ENCODE measurements at places on chromosomes 13 and 19. TPM values are rescaled to one million over a fixed set of nuclear protein-coding genes. Genes with fewer than 3 reads are reported as not detected.
A peak's percentile ranks its signal among the peaks of the same experiment; 100 is the strongest.

Gene IGFL3
- total RNA-seq: not detected

Gene ATP4B
- not detected for total RNA-seq

Gene LGI4
- 0.55 TPM for total RNA-seq

DNA sequence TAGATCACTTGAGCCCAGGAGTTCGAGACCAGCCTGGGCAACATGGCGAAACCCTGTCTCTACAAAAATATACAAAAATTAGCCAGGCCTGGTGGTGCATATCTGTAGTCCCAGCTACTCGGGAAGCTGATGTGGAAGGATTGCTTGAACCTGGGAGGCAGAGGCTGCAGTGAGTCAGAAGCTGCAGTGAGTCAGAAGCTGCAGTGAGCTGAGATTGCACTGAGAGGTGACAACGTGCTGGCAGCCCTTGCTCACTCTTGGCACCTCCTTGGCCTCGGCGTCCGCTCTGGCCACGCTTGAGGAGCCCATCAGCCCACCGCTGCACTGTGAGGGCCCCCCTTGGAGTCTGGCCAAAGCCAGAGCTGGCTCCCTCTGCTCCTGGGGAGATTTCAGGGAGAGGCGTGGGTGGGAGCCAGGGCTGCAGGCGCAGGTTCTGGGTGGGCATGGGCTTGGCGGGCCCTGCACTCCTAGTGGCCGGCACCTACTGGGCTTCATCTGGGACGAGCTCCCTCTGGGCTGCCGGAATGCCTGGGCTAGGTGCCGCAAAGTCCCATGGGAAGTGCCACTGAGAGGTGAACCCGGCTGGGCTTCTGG, 39.5 kb upstream of the RPL21 start:
- DNase-seq: no peak

DNA sequence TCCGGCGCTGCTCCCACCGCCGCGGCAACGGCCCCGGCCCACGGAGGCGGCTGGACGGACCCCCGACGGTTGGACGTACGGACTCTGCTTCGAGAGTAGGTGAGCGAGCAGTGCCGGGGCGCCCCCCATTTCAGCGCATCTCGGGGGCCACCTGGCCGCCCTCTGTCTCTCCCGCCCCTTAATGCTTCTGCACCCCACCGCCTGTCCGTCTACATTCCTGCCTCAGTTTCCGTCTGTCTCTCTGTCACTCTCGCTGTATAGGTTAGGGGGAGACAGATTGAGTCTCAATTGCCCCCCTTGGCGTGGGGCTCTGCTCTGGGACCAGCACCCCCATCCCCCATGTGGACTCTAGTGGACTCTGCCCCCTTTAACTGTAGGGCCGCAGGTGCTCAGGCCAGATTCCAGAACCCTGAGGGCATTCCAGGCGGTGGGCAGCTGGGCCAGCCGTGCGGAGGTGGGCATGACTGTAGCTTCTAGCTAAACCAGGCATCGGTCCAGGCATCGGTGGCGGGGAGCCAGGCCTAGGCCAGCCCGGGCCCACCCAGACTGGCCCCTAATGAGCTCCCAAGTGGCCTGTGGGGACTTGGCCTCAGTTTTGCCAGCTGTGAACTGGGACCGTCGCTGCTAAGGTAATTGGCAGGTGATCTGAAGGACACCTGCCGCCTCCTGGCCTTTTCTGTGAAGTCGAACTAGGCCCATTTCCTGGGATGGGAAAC, 373 bp downstream of the TNFAIP8L1 start:
- DNase-seq: no peak

DNA sequence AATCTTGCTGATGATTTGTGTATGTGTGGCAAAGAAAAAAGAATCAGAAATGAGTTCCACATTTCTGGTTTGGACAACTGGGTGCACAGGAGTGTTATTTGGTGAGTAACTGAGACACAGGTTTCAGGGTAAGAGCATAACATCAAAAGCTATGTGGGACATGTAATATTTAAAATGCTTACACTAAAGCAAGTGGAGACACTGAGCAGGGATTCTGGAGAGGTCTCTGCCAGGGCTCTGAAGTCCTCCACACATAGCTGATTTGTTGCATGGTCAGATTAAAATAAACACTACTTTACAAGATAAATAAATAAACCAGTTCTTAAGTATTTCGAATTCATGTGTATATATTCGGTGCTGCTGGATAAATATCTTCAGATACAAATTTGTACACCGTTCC, 16.3 kb upstream of the PEG3 start:
- no peak for DNase-seq

- peak; percentile 21 for DNase-seq
Measured at GRCh38 chr13:44576351-44577235, 463 bp upstream of the TSC22D1 start.

Measured in activated CD4-positive, alpha-beta memory T cell treated with anti-CD3 and anti-CD28 coated beads, Interleukin-2, amount 10 ng/mL, durations not matched to agents 7 days and 5 days (primary cell).